ENCODE measurements at places on chromosomes 4 and X. TPM values are rescaled to one million over a fixed set of nuclear protein-coding genes. Genes with fewer than 3 reads are reported as not detected.

DNA sequence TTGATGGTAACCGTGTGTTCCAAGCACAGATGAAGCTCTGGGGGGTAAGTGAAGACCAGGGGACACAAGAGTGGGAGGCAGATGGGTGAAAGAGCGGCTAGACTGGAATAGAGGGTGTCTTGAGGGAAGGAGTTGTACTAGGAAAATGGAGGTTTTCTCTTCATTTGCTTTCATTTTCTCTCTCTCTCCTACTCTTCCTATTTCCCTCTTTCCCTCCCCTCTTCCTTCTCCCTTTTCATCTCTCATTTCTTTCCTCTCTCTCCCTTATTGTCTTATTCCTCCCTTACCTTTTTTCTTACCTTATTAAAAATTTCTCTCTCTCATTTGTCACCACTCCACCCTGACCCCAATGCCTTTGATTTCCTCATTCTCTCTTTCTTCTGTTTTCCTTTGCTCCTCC is 3.0 kb downstream of the ITGB1BP2 start:
- DNase-seq = no peak

- DNase-seq = no peak
These were observed 281.7 kb downstream of the PPP1R2C start for GRCh38 chrX:42496239-42496638.

GRCh38 chr4:3305610-3306371 is 13.0 kb downstream of the RGS12 start:
- no peak for DNase-seq

The DRP2 gene
- 4.8 TPM for total RNA-seq

GRCh38 chrX:139924069-139924695 is 8.7 kb downstream of the ATP11C start:
- DNase-seq = no peak

GRCh38 chr4:36064117-36064516 is 180.2 kb downstream of the ARAP2 start:
- DNase-seq = no peak

- no peak for DNase-seq
These were observed 110.6 kb downstream of the MBNL3 start for GRCh38 chrX:132378281-132378680.

The ACE2 gene
- total RNA-seq = not detected

The TLR10 gene
- total RNA-seq = 0.27 TPM

DNA sequence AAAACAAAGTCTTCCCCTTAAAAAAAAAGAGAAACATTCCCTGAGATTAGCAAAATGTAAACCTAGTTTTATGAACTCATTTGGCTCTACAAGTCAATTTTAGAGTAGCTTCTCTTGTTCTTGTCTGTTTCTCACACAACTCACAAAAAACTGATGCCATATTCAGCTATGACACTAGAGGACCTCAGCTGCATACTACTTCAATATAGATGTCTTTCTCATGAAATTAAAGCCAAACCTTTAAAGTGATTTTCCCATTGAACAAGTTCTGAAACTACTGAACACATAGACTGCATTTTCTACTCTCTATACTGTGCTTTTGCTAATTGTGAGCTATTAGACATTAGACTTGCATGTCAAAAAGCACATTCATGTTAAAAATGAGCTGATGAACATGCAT is 49.8 kb downstream of the TBCK start:
- no peak for DNase-seq

GRCh38 chrX:18098763-18099162 is 121.9 kb downstream of the BEND2 start:
- DNase-seq = no peak

DNA sequence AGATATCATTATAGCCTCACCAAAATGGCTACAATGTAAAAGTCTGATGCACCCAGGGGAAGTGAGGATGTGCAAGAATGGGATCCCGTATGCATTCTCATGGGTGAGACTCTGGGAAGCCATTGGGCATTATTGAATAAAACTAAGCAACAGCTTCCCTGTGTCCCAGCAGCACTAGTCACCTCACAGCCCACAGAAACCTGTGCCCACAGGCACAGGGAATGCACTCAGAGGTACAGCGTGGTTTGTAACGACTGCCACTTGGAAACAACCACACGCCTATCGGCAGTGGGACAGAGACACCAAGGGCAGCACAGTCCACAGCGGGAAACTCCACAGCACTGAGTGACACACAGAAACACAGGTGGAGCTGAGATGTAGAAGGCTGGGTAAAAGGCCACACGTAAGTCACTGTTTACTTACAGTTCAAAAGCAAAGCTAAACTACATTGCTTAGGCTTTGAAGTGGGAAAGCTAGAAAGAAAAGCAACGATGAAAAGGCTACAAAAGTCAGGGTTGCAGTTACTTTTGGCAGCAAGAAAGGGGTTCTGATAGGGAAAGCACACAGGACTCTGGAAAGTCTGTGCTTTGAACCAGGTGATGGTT is 69.2 kb downstream of the HAUS3 start:
- no peak for DNase-seq

The RNF128 gene
- not detected for total RNA-seq

DNA sequence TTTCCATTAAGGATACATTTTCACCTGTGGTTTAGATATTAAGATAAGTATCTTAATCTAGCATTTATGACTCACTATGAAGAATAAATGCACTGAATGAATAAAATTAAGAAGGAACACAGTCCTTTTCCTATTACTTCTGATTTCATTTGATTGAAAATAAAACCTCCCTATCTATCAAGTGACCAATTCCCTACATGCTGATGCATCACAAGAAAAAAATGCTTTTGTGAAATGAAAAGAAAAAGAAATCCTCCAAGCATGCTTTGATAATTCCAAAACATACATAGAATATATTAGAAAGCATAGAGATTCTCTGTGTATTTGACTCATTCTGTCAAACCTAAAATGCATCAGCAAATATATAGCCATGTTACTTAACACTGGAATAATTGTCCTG is 37.1 kb downstream of the PCDH10 start:
- DNase-seq = no peak

DNA sequence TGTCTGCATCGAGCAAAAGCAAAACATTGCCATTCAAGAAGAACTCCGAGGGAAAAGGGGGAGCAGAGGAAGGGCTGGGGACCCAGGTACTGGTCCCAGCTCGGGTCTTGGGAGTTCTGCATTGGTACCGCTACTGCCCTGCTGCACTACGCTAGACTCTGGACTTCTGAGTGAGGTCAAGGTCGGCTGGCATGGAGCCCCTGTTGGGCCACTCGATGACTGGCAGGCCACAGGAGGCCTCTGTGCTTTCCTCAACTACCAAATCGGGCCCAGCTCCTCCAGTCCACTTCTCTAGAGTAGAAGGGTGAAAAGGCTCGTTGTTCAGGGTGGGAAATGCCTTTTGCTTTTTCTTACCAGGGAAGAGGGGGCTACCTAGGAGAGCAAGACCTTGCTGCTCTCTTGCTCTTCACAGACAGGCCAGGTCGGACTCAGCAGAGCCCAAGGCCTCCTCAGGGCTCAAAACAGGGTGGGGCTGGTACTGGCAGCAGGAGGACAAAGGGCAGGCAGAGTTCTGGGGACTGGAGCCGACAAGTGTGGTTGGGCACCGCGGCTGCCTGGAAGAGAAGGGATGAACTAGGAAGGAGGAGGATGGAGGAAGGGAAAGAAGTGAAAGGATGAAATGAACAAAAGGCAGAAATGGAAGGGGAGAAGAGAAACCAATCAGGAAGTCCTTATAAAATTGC is 8.9 kb upstream of the IRAK1 start:
- DNase-seq = no peak

GRCh38 chrX:9132036-9132638 is 98.2 kb upstream of the FAM9B start:
- DNase-seq = no peak

DNA sequence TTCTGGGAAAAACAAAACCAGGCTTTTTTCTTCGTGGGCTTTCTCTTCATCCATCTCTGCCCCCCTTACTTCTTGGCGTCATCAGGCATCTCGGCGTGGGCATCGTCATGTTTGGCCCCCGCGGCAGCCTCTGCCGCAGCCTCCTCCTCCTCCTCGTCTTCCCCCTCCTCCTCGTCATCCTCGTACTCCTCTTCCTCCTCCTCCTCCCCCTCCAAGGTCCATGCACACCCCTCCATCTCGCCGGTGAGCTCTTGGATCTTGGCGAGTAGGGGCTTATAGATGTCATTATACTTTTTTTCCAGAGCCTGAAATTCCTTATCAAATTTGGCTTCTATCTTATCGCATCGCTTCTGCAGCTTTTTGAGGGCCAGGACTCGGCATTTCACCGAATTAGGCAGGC is 488 bp downstream of the NAP1L5 start:
- DNase-seq = peak; percentile 82

- peak; percentile 84 for DNase-seq
These were observed 80.7 kb downstream of the GPRIN3 start for GRCh38 chr4:89226665-89227574.

DNA sequence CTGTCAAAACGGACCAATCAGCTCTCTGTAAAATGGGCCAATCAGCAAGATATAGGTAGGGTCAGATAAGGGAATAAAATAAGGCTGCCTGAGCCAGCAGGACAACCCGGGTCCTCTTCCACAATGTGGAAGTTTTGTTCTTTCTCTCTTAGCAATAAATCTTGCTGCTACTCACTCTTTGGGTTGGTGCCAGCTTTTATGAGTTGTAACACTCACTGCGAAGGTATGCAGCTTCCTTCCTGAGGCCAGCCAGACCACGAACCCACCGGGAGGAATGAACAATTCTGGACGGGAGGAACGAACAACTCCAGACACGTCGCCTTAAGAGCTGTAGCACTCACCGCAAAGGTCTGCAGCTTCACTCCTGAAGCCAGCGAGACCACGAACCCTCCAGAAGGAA is 287.8 kb downstream of the RAPGEF2 start:
- DNase-seq = no peak

The FRMPD3 gene
- total RNA-seq = 0.14 TPM

GRCh38 chrX:2264179-2265030 is 236.4 kb downstream of the DHRSX start:
- DNase-seq = no peak
